Right atrium auricular region (tissue), 2 donors: ENCODE measurements at places on chromosomes 1 and 21.

GRCh38 chr1:115274467-115274866 is 63.6 kb downstream of the NGF start:
- DNase-seq, result no peak

- peak; percentile 30 for DNase-seq
Observed at GRCh38 chr21:45830221-45830640, 151.3 kb upstream of the COL6A1 start.

DNA sequence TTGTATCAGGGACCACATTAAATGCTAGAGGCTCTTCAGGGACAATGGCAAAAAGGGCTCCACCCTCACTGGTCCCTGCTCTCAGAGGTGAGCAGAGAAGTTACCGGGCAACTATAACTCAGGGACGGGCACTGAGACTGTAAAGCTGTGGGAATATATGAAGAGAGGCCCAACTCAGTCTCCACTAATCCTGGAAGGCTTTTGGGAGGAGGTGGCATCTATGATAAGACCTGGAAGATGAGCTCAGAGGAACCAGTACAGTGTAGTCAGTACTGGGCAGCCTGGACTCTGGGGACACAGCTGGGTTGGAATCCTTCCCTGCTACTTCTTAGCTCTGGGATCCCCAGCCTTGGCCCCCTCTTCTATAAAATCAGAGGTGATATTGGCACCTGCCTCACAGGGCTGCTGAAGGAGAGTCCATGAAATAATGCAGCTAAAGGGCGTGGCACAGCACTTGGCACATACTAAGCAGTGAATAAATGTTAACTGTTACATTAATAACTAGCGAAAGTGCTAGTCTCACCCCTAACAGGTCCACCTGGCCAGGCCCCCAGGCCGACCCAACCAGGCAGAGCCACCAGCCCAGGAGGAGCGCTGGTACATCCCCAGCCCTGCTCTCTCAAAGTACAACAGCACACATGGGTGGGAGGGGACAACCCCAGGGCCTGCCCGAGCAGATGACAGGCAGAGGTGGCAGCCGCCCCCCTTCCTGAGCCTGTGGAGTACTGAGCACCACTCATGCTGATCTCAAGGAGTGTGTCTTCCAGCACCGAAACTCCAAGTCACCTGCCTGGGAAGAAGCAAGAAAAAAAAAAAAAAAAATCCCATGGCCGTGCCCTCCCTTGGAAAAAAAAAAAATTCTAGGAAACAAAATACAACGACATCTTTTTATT is 62.7 kb downstream of the CASZ1 start:
- DNase-seq, result peak; percentile 66

- peak; percentile 93 for DNase-seq
Observed at GRCh38 chr1:167797015-167797414, 75.2 kb downstream of the MPZL1 start.

DNA sequence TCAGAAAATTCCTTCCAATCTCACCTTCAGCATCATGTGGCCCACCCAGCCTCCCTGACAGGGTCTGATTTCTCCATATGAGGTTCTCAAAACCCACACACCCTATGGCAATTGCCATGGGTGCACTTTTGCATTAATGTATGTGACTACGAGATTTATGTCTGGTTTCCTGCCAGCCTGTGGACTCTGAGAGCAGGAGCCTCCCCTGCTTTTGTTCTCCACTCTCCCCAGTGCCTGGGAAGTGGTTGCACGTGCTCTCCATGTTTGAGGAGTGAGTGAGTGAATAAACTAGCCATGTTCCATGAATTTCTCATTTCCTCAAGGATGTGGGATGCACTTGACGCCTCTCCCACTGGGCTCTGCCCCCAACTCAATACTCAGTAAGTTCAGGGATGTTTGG is 91.2 kb downstream of the ACTL8 start:
- no peak for DNase-seq

- no peak for DNase-seq
Observed at GRCh38 chr1:3858231-3858981, 1.1 kb downstream of the DFFB start.

DNA sequence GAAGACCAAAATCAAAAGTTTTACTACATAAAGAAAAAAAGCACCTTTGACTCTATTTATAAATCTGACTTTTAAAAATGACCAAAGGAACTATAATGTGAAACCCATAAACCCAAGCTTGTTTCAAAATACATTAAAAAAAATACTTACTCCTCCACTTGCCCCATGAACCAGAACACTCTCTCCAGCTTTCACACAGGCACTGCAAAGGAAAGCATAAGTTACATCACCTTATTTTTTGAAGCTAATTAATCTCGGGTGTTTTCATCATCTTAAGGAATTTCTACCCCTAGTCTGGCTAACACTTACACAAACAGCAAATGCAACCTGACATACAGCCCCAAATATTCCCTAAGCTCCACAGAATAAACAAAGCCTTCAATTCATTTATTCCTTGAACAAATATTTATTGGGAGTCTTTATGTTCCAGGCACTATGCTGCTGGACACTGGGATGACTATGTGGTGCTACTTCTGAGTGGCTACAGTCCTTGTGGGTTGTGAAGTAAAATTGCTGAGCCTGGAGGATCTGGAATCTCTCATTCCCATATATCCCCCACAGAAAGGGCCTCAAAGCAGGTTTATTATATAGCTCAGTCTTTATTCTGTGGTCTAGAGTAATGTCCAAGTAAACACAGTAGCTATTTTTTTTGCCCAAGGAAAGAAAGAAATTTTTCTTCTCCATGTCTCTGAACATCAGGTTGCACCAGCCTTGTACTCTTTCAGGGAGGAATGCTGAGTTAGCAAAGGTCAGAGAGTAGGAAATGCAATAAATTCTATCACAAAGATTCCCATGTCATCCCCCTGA is 18.2 kb downstream of the CRYZ start:
- DNase-seq, result no peak

DNA sequence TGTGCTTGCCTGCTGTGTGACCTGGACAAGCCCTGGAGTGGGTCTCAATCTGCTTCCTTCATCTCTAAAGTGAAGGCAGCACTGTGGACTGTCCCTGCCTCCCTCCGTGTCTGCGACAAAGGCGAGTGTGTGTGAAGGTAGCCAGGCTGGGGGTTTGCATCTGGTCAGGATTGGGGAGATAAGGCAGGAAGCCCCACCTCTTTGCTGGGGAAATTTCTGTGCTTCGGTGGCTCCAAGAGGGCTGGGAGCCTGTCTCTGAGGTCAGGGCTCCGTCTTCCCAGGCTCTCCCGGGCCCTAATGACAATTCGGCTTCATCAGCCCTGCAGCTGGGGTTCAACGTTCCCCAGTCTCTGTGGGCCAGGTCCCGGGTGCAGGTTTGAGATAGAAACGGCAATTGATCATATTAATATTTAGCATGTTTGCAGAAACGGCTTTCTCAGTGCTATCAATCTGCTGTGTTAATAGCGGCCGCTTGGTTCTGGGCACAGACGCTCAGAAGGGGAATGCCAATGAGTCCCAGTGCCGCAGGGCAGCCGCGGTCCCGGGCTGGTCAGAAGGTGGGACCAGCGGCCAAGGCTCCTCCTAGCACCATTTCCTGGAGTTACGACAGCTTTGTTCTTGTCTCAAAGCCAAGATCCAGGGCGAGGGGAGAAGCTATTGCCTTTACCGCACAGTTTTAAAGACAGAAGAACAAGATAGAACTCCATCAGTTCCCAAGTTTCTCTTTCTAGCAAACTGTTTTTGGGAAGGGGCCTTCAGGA is 105.7 kb downstream of the PRDM16 start:
- DNase-seq, result peak; percentile 83

GRCh38 chr21:35077975-35078374 is 28.9 kb upstream of the RUNX1 start:
- no peak for DNase-seq

DNA sequence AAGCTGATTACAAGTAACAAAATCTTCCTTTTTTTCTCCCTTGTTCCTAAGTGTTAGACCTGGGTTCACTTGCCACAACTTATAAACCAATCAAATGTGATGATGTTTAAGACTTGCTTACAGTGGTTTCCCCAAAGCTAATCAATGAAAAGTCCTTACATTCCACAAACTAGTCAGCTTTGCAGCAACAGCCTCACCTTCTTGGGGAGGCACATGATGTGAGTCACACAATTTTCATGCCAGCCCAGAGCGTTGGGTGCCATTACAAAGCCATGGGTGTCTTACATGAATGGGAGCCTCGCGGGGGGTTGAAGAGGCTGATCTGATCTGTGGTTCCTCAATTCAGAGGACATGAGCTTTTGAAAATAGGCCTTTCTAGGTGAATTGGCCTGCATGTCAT is 91.6 kb upstream of the UBE2U start:
- DNase-seq, result no peak

DNA sequence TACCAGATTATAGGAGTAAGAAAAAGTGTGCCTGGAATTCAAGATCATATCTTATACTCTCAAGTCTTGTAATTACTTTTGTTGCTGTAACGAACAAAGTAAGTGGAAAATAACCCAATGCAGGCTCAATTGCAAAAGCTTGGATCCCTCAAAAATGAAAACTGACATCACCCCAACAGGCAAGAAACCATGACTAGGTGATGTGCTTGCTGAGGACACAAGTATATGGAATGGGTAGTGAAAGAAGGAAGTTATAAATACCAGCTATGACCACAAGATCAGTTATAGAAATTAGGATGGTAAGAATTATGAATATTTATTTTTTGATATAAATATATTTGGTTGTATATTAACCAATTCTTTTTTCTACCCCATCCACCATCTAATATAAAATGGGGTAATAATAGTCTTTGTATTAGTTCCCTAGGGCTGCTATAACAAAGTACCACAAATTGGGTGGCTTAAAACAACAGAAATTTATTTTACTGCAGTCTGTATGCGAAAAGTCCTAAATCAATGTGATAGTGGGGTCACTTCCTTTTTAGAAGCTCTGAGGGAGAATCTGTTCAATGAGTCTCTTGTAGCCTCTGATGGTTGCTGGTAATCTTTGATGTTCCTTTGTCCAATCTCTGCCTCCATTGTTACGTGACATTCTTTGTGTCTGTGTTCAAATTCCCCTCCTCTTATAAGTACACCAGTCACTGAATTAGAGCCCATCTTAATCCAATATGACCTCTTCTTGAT is 45.0 kb downstream of the DUSP10 start:
- no peak for DNase-seq

GRCh38 chr1:147608596-147608995 is 61.7 kb downstream of the ACP6 start:
- no peak for DNase-seq

DNA sequence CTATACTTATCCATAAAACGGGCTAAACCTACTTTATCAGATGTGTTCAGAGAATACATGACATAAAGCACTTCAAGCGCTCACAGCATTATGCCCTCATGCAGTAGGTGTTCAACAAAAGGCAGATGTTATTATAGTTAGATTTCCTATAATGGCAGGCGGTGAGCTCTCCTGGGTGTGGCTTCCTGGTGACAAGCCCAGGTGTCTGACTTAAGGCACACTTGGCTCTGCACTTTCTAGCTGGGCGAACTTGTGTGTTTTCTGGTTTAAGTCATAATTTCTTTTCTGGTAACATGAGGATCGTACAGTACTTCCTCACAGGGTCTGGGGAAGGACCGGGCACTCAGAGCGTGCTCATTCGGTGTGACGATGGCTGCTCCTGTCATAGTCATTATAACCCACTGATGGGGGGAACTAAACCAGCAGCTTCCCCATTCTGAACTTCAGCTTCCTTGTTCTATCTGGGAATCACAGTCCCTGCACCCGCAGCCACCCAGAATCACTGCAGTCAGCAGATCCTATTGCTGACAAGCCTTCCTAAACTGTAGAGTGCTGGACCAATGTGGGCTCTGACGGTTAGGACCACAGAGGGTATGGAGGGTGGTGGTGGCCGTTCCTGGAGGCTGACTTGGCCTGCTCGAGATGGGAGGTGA is 52.8 kb downstream of the IGSF21 start:
- peak; percentile 71 for DNase-seq

- DNase-seq, result no peak
Observed at GRCh38 chr1:12424087-12424529, 193.9 kb downstream of the DHRS3 start.
